Activated naive CD4-positive, alpha-beta T cell treated with Interleukin-2 at 50 U/mL for 16 hours (primary cell): ENCODE measurements at places on chromosomes 13 and 19.
A peak's percentile ranks its signal among the peaks of the same experiment; 100 is the strongest.

DNA sequence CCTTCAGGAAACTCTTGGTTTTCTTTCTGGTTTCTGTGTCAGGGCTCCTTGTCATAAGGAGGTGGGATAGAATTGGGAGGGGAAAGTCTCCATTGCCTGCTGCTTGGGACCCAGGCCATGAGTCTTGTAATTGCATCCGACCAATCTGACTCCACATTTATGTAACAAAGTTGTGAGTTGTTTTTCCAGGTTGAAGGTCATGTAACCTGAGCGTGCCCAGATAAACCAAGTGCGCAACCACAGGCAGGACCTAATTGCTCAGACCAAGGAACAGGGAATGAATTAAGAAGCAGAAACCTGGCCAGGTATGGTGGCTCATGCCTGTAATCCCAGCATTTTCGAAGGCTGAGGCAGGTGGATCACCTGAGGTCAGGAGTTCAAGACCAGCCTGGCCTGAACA, 17.8 kb downstream of the RASL11A start:
- no peak for DNase-seq

- DNase-seq = no peak
These were observed 1288.9 kb upstream of the SLC10A2 start for GRCh38 chr13:104355041-104355670.

GRCh38 chr19:44752816-44753625, 4.5 kb downstream of the BCL3 start:
- DNase-seq = peak; percentile 95

GRCh38 chr19:53991224-53992113, at the start of gene CACNG6:
CACNG6 (plus strand) TSS chr19:53991637; CDS start chr19:53992878, 1,241 bp downstream.
- no peak for DNase-seq

DNA sequence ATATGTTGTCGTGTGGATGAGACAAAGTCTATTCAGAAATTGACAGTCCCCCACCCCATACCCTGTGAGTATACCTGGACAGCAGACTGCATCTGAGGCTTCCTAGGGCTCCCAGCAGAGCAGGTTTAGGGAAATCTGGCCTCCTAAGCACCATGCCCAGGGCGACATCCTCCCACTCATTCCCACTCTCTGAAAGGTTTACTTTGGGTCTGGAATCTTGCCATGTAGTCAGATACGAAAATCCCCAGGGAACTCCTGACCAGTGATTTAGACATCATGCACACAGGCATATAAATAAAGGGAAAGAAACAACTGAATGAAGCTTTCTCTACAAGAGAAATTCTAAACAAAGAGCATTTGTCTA, 717 bp upstream of the NALCN start:
- DNase-seq = no peak

GRCh38 chr19:20388706-20389225, 176.8 kb downstream of the ZNF737 start:
- no peak for DNase-seq

GRCh38 chr13:22047082-22047784, 376.4 kb downstream of the FGF9 start:
- DNase-seq = no peak

DNA sequence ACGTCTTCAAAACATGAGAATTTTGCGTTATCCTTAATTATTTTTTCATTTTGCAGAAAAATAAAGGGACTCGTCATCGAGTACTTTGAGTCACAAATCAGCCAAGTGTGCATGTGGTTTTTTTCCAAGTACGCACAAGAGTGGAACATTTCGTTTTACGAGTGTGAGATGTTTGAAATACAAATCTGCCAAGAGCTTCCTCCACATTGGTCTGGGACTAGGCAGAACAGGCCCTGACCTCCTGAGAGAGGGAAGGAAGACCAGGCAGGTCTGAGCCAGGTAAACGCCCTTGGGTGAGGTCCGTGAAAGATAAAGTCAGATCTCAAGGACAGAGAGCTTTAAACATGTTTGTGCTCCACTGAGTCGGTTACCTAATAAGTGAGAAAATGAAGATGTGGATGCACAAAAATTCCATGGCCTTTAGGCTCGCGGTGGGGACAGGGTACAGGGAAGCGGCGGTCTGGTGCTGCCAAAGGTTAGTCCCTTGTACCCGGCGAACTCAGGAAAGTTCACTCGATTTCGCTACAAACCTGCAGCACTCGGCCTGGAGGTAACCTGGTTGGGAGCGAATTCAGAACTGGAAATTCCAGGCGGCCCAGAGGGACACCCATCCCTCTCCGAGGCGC, 473 bp upstream of the ITM2B start:
- no peak for DNase-seq

GRCh38 chr19:1888385-1888784, 3.1 kb upstream of the ABHD17A start:
- DNase-seq = no peak

DNA sequence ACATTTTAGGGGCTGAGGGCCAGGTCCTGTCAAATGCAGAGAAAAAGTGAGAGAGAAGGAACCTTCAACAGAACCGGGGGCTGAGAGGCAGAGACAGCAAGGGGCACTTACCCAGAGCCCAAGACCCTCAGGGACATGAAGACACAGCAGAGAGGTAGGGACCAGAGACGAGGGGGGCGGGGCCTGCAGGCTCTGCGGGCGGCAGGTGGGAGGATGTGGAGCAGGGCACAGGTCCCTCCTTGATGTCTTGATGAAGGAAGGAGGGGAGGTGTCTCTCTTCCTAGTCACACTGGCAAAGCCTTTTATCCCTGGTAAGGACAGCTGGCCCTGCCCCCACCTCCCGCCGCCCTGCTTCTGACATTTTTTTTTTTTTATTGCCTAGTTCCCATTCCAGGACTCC, at the start of gene KLK14:
Gene KLK14 (minus strand): TSS at position 277 of the 400 bp plus-strand sequence. CDS start 273 bp downstream, at position 4.
- no peak for DNase-seq

- DNase-seq = no peak
These were observed 131.3 kb downstream of the SLC7A1 start for GRCh38 chr13:29464105-29464679.

GRCh38 chr13:111247552-111247951, 72.9 kb upstream of the TEX29 start:
- no peak for DNase-seq

DNA sequence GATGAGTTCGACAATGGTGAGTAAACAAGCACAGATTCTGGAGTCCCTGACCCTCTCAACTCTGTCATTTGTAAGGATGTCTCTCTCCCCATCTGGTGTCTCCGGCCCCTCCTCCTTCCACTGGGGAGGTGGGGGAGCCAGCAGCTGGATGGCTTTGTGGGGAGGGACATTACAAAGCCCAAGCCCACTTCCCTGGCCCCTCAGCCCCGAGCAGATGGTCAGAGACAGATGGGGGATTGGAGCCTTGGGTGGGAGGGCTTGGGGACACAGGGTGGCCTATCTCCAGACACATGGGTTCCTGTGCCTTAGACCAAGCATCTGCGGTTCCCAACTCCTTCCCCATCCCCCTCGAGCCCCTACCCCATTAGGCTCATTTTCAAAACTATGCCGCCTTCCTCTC, 2.5 kb downstream of the TIMM50 start:
- no peak for DNase-seq

DNA sequence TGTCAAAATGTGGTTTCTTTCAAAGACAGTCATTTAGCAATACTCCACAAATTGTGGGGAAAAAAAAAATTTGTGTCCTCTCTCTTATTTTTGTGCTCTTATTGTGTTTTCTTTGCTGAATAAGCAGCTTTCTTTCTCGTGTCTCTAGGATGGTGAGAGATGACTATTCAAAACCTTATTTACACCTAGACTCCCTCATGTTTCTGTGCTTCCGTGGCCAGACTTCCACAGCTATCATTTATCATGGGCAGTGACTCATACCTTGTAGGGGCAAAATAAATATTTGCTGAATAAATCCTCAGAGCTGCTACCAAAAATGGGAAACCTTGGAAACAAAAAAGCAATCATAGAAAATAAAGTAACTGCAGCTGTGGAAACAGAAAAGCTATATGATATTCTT, 204.9 kb upstream of the MIR17HG start:
- no peak for DNase-seq

- DNase-seq = no peak
These were observed 396.3 kb downstream of the LIG4 start for GRCh38 chr13:107819071-107819470.
